ENCODE measurements at places on chromosomes 2 and 18.

DNA sequence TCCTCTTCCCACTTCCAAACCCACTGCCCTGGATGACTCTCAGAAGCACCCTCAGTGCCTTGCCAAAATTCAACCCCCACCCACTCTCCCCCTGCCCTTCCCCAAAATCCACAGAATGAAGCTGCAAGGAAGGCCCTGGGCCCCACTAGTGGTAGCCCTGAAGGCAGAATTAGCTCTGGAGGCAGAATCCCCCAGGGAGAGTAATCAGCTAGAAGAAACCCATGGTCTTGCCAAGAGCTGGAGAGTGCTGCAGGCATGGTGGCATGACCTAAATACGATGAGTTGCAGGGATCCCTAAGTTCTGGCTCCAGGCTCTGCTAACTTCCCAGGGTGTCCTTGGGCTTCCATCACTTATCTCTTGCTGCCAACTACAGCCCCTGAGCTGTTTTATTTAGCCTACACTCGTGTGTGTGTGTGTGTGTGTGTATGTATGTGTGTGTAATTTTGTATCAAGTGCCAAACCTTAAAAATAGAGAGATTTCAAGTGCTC is 7.9 kb downstream of the GAD1 start:
- DNase-seq = no peak

GRCh38 chr2:61707984-61708852 is 145.6 kb downstream of the FAM161A start:
- peak; percentile 42 for DNase-seq

DNA sequence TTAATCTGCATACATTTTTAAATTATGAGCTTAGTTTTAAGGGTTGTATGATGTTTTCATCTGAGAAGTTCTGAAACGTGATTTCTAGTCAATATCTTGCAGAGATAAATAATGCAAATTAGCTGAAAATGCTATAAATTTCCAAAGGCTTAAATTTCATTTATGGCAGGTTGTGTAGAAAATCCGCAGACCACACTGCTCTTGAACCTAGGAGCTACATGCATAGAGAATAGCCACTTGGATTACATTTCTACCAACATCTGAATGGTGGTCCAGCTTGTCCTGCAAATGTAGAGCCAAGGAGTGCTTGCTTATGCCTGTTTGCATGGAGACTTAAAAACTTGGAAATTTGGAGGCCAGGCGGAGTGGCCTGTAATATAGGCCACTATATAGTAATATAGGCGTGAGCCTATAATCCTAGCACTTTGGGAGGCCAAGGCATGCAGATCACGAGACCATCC is 6.8 kb downstream of the MAT2A start:
- DNase-seq = no peak

DNA sequence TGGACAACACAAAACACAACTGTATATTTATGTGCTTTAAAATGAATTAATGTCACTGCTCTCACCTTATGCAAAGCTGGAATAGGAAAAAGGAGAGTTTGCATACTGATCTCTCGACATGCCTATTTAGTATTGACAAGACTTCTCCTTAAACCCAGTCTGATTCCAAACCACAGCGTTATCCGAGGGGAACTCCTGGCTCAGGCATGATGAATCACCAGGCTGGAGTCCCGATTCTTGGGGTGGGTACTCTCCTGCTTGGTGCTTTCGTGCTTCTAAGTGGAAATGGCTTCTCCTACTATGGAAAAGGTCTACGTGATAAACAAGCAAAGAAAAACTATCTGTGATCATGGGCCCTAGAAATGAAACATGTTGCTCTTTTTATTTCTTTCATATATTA is 88.9 kb upstream of the SLC35G4 start:
- DNase-seq = no peak

GRCh38 chr2:157477919-157478318 is 34.0 kb upstream of the CYTIP start:
- DNase-seq = no peak

DNA sequence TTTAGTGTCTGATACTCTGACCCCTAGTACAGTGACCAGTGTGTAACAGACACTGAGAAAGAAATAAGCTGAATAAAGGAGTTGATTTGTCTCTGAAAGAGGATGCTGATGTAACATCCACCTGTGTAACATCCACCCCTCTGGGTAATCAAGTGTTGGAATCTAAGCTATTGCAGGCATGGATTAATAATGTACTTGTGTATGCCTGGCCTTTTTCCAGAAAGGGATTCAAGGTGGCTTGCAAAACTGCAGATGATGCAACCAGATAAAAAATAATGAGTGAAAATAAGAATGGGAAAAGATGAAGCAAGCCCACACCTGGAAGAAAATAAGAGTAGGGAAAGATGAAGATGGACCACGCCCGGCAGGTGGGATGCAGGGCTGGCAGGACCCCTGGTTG is 48.2 kb upstream of the FOXI3 start:
- no peak for DNase-seq

GRCh38 chr2:215505044-215505786 is 69.3 kb upstream of the FN1 start:
- DNase-seq = peak; percentile 60

- DNase-seq = no peak
Measured at GRCh38 chr2:240207661-240208060, 67.2 kb upstream of the OTOS start.

GRCh38 chr2:216233281-216233995 is 124.3 kb downstream of the XRCC5 start:
- no peak for DNase-seq

DNA sequence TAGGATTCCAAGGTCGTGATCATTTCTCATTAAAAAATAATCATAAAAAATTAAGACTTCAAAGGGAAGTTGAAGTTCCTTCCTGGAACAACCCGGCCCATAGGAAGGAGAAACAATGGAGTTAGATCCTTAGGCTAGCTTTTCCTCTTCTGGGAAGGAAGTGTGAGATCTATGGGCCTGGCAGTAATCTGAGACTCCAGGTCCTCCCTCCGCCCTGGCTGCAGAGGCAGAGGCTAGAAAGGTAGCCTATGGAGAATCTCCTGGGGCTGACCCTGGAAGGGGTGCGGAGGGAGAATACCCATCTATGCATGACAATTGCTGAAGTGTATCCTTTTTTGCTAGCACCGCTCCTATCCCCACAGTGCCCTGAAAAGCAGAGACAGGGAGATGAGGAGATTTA is 37.9 kb downstream of the TRIB2 start:
- no peak for DNase-seq

- peak; percentile 51 for DNase-seq
Measured at GRCh38 chr2:3784731-3785130, 81.4 kb downstream of the DCDC2C start.

DNA sequence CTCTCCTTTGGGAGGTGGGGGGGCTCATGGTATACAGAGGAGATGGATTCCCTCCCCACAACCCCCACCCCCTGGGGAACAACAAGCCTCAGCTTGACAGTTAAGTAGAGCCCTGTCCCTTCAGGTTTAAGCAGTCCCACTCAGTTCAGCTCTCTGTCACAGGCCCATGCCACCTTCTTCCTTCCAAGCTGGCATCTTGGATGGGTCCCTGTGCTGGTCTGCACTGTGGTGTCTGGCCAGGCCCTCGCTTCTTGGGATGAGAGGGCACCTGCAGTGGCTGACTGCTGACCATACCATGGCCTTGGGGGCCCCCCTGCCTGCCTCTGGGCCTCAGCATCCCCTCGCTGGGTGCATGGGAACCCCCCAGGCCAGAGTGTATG is 20.4 kb upstream of the GPR17 start:
- DNase-seq = no peak

- DNase-seq = no peak
Measured at GRCh38 chr2:144948205-144948855, 428.4 kb upstream of the ZEB2 start.

DNA sequence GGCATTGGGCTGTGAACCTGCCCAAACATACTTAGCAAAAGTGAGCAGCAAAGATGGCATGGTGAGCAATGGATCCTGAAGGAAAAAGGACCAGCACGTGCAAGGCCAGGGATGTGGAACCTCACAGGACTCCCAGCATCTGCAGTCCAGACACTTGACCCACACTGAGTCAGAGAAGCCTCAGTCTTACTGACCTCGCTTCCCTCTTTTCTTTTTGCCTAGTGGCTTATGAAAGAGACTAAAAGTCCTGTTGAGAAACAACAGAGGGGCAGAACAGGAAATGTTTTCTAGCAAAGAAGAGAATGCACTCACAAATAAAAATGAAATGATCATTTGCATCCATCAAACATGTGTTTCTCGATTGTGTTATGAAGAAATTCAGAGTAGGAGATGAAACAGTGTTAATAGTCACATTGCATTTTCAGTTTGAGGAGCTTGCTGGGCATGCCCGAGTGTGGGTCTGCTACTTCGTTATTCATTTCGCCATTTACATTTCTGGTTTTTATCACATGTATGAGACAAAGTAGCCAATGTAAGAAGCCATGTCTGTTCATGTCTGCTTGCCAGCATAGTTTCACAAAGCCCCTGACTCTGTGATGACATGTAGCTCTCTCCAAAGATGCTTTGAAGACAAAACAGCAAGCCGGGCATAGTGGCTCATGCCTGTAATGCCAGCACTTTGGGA is 118.4 kb downstream of the INO80D start:
- no peak for DNase-seq

DNA sequence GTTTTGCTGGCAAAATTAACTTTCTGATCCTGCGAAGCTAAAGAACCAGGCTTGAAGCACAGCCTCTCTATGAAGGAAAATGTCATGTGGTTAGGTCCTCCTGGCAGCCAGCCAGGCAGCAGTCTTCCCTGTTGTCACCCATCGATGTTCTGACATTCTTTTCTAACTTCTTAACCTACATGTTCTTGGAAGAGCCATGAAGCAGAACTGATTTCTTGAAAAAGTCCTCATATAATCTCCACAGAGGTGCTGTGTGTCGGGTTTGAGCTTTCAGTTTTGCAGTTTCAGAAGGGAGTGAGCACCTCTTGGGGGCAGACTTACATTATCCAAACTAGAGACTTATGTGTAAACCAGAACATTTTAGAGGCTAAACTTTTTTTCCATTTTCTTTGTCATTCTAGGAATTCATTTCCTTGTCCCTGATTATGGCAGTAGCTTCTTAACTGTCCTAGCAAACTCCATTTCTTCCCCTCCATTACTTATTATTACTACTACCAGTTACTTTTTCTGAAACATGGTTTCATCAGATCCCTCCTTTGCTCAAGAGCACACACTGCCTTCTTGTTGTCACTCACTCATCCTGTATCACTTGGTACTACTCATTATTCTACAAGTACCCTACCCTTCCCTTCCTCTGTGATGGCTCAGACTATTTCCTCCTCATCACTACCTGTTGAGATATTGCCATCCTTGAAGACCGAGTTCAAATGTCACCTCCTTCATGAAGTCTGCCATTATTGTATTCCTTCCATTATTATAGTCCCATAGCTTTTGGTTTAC is 31.1 kb downstream of the DOK1 start:
- no peak for DNase-seq

DNA sequence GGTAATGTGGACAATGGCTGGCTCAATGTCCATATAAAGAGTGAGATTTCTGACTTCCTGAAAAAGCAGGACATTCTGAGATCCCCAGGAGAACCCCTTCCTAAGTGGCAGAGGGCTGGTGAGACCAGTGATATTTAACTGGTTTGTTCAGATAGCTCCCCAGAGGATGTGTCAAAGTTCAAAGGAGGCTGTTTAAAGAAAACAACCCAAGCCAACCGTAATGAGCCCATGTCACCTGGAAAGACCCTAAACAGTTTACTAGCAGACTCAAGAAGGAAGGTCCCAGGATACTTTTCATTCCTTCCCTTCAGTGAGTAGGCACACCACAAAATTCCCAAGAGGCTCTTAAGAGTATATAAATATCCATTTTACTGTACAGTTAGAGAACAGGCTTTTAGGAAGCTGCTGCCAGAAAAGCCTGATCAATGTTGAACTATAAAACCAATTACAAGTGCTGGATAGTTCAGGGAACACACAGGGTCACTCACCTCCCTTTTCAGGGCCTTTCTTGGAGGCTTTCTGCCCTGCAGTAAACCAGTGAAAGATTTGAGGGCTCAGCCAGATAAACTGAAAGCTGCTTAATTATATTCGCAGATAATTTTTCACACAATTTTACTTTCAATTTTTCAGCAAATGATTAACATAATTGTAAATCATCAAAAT is 293.5 kb downstream of the ASXL3 start:
- DNase-seq = peak; percentile 5

DNA sequence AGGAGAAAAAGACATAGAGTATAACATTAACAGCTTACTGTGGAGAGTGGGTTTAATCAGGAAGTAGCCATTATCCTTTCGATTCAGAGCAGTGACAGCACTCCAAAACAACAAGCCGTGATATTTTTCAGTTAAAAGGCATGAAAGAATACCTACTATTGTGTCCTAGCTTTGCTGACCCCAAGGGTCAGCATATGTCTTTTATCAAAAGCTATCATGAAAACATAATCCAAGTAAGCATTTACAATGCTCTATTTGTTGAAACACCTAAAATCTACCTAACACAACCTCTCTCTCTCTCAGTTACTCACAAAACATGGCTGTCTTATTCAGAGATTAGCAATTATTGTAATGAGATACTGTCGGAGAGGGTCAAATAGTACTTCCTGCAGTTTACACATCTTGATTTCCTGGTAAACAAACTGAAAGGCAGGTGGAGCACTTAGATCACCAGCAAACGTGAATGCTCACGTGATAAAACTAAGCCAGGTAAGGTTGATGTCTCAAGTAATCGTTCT is 100.0 kb downstream of the BAZ2B start:
- no peak for DNase-seq

GRCh38 chr2:121582272-121582671 is 51.6 kb downstream of the RNU4ATAC start:
- DNase-seq = no peak

- DNase-seq = no peak
Measured at GRCh38 chr2:128685841-128686496, 367.3 kb upstream of the HS6ST1 start.

DNA sequence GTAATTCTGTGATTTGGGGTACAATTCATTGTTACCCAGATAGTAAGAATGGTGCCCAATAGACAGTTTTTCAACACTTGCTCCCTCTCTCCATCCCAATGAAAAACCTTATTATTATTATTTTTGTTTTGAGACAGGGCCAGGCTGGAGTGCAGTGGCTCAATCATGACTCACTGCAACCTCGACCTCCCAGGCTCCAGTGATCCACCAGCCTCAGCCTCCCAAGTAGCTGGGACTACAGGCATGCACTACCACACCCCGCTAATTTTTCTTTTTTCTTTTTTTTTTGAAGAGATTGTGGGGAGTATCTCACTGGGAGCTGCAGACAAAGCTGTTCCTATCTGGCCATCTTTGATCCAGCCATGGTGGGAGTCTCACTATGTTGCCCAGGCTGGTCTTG is 7.2 kb downstream of the TGFA start:
- DNase-seq = no peak

- no peak for DNase-seq
Measured at GRCh38 chr2:75619956-75620740, 26.4 kb upstream of the MRPL19 start.

DNA sequence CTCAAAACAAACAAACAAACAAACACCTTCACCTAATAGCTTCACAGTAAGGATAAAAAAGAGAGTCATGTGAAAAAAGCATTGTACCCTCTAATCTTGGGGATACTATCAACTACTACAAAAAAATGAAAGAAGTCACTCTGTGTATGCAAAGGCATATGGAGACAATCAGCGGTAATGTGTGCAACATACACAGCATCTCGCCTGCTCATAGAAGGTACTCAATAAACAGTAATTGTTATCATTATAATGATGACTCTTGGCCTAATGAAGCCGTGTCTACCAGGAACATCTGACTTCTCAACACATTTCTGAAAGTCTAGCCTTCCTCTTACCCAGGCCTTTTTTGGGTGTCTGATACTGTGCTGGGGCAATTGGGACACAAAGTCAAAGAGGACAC is 55.3 kb downstream of the MYCN start:
- DNase-seq = no peak

Data from skeletal muscle cell (primary cell).